ENCODE measurements at places on chromosomes 6 and 20.

DNA sequence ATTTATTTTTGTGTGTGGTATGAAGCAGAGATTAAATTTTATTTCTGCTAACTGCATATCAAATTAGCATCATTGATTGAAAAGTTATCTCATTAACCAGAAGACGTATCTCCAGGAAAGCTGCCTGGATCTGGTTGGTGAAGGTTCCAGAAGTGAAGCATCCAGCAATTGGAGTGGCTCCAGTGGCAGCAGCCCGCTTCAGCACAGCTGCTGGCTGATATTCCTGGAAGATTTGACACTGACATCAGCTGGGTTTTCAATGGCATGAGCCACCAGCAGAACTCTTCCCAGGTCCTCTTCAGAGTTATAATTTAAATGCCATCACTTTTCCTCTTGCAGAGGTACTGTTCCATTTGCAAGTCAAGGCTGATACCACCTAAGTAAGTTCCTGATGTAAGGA lies 363.5 kb downstream of the BCKDHB start:
- DNase-seq = no peak

DNA sequence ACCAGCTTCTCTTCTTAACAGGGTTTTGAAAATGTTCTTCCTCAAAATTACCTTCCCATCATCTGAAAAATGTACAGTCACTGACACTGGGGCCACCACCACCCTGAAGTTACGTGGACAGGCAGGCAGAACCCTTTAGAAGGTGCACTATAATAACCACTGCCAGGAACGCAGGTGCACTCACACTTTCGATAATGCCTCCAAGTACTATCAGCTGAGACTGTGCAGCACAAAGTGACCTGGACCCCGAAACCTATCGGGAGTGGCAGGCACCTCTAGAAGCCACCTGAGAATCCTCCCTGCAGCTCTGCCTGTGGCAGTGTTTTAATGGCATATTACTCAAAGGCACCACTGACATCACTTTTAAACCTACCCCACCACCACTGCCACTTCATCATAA lies 66.4 kb downstream of the TRERF1 start:
- DNase-seq = no peak

DNA sequence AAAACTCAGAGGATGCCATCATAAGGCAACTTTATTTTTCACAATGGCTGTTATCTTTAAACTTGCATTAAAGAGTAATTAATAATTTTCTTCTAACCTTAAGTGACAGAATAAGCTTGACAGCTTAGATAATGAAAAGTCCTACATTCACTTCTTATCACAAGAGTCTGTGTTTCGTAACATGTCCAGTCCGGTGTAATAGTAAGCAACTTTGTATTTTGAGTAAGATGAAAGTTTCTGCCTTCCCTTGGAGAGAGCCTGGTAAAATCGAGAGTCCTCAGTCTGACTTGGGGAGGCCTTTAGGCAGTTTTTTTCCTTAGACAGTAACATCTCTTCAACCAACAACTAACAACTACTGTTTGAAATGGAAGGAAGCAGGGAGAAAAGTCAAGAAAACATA lies 195.6 kb downstream of the GRM1 start:
- DNase-seq = no peak

- DNase-seq = no peak
These were observed 690 bp downstream of the GDAP1L1 start for GRCh38 chr20:44247586-44248409.

DNA sequence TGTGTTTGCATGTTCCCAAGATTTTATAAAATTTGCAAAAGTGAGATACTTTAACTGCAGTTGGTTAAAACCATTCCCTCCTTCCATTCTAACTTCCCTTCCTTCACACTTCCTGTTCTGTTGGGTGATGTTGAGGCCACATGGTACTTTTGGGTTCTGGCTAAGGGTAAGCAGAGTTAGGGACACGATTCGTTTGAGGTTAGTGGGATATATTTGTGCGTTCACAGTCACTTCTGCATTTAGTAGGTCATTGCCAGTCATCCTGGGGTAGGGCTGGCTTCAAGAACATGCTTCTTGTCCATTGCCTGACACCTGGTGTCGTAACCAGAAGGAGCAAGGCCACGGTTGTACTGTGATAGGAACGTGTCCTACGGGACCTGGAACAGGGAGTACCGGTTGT lies 340.1 kb downstream of the ZFAND3 start:
- no peak for DNase-seq

DNA sequence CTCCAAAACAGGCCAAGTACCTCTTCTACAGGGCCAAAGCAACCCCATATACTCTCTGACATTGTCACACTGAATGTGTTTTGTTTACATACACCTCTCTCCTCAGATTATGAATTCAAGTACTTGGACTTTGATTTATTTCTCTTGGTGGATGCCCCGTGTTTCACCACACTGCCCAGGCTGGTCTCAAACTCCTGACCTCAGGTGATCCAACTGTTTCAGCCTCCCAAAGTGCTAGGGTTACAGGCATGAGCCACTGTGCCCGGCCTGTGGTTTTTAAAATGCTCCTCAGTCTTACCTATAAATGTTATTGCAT lies 16.1 kb downstream of the CSNK2A1 start:
- no peak for DNase-seq

Data from T-helper 1 cell (primary cell).